ENCODE measurements at places on chromosomes 2 and 18. TPM values are rescaled to one million over a fixed set of nuclear protein-coding genes. Genes with fewer than 3 reads are reported as not detected.

Gene ANKRD30B
- total RNA-seq = not detected

Gene SERPINB4
- not detected for total RNA-seq

Gene LONRF2
- 3.3 TPM for total RNA-seq

Gene BCL11A
- total RNA-seq = 0.37 TPM

Gene CAPN14
- not detected for total RNA-seq

Gene POTEC
- total RNA-seq = not detected

Gene RBKS
- total RNA-seq = 8.0 TPM

Gene ABCG5
- not detected for total RNA-seq

Gene SLC39A6
- total RNA-seq = 56.6 TPM
